ENCODE measurements at places on chromosomes 12 and 14.

DNA sequence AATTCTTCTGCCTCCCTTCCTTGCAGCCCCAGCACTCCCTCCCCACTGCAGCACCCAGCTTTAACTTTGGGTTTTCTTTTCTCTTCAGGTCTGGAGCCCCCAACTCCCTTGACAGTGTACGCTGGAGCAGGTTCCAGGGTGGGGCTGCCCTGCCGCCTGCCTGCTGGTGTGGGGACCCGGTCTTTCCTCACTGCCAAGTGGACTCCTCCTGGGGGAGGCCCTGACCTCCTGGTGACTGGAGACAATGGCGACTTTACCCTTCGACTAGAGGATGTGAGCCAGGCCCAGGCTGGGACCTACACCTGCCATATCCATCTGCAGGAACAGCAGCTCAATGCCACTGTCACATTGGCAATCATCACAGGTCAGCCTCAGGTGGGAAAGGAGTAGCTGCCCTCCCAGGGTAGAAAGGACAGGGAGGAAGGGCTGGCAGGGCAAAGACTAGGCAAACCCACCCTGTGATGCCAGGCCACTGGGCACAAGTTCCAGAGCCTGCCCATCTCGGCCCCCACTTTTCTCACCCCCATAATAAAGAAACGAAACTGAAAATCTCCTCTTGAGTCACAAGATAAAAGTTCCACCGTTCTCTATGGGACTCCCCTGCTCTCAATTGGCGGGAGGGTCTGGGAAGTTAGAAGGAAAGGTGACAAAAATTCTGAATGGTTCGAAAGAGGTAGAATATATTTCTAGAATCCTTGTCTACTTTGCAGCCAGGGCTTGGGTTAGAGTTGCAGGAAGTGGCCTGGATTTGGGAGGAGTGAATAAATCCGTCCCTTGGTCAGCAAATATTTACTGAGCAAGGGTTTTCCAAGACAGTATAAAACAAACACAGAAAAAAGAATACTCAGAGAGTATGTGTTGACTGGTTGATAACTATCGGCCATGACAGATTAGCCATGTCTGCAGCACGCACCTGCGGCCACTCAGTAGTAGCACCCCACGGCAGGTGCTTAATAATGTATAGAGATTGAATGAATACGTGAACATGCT, 3.2 kb downstream of the LAG3 start:
- DNase-seq: no peak

GRCh38 chr14:51458563-51458955, 193.2 kb upstream of the FRMD6 start:
- no peak for DNase-seq

GRCh38 chr12:25979563-25979962, 21.1 kb downstream of the RASSF8 start:
- no peak for DNase-seq

- DNase-seq: no peak
Measured at GRCh38 chr12:62196146-62196545, 64.1 kb upstream of the USP15 start.

- DNase-seq: no peak
Measured at GRCh38 chr14:76304536-76305267, 71.2 kb upstream of the ESRRB start.

DNA sequence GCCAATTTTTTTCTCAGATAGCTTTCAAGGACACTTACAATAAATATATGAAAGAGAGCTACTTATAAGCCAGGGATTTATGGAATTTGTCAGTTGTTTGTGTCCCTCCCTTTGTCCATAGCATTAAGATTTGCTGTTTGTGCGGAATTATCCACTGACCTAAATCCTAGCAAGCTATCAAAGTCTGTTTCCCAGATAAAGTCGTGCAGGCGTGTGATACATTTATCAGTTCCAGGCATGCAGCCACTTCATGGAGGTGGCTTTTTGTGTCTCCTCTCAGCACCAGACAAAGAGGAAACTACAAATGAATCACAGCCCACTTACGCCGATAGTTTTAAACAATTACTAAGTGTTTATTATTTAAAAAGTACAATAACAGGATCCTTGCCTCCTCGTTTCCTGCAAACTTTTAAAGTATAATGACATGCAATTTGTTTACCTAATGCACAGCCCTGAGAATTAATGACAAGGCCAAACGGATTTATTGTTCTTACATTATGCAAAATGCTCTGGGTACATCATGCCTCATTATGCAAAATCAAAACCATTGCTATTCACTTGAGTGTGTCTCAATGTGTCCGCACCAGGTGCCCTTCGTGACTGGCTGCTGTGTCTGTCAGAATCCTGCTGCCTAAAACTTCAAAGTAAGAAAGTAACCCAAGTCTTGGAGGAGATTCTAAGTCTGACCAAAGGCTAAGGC, 423.2 kb downstream of the GLT1D1 start:
- no peak for DNase-seq

DNA sequence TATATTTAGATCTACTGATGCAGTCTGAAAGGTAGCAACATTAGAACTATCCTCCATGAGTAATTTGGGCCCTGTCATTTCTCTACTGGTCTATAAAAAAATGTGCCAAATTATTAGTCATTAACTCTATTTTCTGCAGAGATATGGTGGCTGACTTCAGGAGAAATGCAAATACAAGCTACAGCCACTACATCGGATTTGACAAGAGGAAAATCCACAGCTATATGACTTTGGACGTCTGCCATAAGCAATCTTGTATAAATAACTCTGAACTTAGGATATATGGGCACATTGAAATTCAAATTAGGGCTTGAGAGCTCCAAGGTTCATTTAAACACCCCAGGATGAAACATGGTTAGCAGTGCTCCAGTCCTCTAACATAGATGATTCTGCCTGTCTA, 983.0 kb upstream of the LRFN5 start:
- DNase-seq: no peak

DNA sequence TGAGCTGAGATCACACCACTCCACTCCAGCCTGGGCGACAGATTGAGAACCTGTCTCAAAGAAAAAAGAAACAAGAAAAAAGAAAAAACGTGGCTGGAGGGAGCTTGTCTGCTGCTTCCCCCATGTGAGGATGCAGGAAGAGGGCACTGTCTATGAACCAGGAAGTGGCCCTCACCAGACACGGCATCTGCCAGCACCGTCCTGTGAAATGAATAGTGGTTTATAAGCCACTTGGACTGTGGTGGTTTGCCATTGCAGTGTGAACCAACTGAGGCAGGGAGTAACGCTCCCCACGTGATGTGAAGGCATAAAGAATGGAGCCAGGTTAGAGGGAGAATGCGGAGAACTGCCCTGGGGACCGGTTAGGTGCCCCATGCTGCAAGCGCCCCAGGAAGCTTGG, 4.5 kb upstream of the BRF1 start:
- DNase-seq: no peak

DNA sequence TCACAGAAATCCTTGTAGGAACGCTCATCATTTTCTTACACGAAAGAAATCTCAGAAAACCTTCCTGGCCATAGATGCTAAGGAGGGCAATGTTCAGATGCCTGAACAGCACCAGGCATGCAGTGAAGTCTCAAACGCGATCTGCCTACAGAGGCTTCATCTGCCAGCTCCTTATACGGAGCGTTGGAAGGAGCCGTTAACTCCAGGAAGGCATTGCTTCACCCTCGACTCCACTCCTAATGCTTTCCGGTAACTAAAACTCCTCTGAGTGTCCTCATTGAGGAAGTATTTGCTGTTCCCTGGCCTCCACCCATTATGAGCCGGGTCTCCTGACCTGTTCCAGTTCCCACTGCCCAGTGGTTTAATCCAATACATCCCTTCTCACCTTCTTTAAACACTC, 502.7 kb downstream of the BCL11B start:
- no peak for DNase-seq

DNA sequence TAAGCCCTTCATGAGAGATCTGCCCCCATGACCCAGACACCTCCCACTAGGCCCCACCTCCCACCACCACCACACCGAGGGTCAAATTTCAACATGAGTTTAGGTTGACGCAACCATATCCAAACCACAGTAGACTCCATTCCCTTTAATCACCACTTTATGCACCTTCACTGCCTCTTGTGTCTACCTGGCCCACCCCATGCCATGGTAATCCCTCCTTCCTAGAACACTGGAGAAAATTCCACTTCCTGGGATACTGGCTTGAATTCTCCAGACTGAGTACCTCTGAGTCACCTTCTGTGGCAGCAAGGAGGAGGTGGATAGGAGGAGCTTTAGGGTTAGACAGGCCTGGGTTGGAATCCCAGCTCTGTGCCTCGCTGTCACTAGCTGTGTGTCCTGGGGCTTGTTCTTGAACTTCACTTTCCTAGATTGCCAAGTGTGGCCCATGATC, 26.1 kb upstream of the CIPC start:
- no peak for DNase-seq

GRCh38 chr12:55852740-55853139, 10.0 kb upstream of the MMP19 start:
- DNase-seq: no peak

DNA sequence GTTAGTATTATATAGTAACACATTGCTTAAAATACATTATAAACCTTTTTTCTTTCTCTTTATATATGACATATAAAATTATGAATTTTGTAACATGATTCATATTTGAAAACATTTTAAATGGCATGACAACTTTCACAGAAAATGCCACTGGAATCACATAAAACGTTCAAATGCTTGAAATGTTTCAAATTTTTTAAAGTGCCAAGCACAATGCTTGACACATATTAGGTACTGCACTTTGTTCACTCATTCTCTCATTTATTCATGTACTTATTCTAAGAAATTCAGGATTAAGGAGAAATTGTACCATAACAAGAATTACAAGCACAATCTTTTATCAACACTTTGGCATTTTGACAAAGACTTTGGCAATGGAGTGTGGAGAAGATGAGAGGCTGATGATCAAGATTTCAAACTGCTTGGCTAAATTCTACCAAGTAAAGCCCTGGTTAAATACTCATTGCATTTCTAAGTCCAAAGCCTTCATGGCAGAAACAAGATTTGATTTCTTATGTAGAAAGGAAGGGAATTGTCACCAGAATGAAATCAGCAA, 232.2 kb downstream of the C12orf50 start:
- no peak for DNase-seq

GRCh38 chr12:67919406-67919805, 69.8 kb upstream of the IFNG-AS1 start:
- no peak for DNase-seq

DNA sequence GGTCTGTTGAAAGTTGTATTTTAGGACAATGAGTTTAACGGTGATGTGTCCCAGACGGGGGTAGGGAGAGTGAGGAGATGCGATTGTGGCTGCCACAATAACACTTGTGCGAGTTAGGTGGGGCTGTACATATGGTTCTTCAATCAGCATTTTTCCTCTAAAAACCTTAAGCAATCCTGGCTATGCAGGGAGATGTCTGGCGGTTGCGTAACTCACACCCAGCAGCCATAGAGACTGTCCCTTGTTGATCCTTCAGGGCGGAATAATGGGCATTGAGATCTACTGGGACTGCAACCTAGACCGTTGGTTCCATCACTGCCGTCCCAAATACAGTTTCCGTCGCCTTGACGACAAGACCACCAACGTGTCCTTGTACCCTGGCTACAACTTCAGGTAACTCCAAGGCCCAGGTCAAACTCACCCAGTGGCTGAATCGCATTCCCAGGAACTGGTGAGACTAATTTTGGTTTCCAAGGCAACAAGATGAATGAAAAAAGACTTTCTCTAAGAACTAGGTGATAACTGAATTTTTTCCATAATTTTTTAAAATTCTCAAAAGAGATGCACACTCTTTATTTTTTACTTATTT, 34.6 kb downstream of the P2RX7 start:
- no peak for DNase-seq

- DNase-seq: no peak
Measured at GRCh38 chr14:45261209-45261608, 8.2 kb upstream of the MIS18BP1 start.

- no peak for DNase-seq
Measured at GRCh38 chr12:116161588-116161987, 115.9 kb downstream of the MED13L start.

- no peak for DNase-seq
Measured at GRCh38 chr12:69355363-69356028, 4.0 kb upstream of the YEATS4 start.

GRCh38 chr12:114933428-114934160, 249.6 kb upstream of the TBX3 start:
- DNase-seq: no peak
